ENCODE measurements at places on chromosomes 7 and 10.

DNA sequence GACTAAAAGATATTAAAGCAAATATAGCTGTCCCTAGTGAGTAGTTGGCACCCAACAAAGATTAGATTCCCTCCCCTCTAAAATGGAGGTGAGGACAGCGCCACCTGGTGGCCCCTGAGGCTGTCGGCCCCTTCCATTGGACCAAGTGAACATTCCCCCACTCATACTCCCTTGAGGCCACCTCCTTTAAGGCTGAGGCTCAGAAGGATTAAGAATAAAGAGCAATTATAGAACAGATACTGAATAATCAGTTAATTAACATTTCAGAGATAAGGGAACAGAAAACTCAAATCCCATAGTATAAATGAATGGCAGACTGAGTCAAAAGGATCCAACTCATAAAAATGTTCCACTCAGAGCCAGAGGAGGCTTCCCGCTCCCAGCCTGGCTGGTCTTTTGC, 130.4 kb upstream of the GHITM start:
- no peak overlapping the region for H3K4me3 ChIP-seq
- H3K27me3 ChIP-seq, result peaks cover 6% of the 10 kb centered on the region
- H3K36me3 ChIP-seq, result no peaks in the 10 kb centered on the region
- no peak for DNase-seq
- no peak overlapping the region for H3K27ac ChIP-seq

GRCh38 chr7:139603896-139604295, 80.4 kb downstream of the CLEC2L start:
- H3K4me3 ChIP-seq, result no peak overlapping the region
- DNase-seq, result no peak
- H3K27me3 ChIP-seq, result no peaks in the 10 kb centered on the region

DNA sequence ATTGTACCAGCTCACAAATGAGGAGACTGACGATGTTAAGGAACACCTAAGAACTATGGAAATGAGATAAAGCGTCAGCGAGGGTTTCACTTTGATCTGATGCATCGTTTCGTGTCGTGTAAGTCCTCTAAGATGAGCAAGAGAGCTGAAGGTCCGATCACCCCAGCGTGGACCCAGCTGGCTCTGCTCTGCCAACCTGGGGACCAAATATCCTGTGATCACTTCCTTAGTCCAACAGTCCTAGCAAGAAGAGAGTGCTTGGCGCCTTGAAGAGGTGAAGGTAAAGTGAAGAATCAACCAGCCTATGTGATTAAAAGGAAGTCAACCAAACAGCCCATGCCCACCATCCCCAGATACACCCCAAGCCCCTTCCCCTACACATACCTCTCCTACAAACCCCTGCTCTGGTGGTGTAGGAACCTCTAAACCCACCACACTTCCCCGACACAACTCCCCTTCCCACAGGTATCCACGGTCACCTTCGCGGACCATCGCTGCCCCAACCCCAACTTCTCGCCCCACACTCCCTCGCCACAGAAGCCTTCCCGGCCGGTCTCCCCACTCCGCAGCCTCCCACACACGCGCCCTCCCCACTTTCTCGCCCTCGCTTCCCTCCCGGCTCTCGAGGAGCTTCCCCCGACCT, 722 bp downstream of the UPF2 start:
- H3K4me3 ChIP-seq, result peak overlapping the region; percentile 96
- H3K4me1 ChIP-seq, result peaks cover 21% of the 10 kb centered on the region
- no peaks in the 10 kb centered on the region for H3K36me3 ChIP-seq
- H3K27me3 ChIP-seq, result no peaks in the 10 kb centered on the region
- H3K27ac ChIP-seq, result peak overlapping the region; percentile 99

DNA sequence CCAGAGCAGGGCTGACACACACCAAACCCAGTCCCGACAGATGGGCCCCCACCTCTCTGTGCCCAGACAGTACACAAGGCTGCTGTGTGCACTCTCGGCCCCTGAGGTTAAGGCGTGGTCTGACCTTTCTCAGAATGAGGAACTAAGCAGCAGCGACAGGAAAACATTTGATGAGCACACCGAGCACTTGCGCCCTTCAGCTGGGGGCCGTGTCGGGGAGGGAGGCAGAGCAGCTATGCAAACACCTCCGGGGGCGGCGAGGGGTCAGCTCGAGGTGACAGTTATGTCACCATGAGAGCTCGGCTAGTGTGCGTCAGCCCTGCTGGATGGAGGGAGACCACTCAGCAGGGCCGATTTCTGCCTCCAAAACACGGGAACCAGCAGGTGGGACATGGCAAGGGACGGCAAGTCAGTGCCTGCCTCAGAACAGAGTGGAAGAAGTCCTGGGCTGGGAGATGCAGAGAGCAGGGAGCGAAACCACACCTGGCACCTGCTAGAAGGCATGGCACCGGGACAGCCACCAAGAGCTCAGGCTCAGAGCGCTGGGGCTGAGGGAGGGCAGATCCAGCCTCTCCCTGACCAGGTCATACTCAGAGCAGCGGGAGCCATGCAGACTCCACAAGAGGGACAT, 57.4 kb downstream of the CHST15 start:
- H3K27me3 ChIP-seq, result no peaks in the 10 kb centered on the region
- no peak overlapping the region for H3K4me3 ChIP-seq
- H3K36me3 ChIP-seq, result no peaks in the 10 kb centered on the region

DNA sequence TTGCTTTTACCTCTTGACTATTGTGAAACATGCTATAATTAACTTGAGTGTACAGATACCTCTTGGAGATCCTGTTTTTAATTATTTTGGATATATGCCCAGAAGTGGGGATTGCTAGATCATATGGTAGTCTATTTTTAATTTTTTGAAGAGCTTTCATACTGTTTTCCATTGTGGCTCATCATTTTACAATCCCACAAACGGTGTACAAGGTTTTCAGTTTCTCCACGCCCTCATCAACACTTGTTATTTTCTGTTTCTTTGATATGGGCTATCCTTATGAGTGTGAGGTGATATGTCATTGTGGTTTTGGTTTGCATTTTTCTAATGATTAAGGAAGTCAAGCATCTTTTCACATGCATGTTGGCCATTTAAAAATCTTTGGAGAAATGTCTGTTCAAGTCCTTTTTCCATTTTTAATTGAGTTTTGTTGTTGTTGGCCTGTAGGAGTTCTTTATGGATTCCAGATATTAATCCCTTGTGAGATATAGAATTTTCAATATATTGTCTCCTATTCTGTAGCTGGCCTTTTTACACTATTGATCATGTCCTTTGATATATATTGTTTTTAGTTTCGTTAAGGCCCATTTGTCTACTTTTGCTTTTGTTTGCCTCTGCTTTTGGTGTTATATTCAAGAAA, 7.5 kb downstream of the AGK start:
- no peak overlapping the region for H3K27ac ChIP-seq
- no peaks in the 10 kb centered on the region for H3K27me3 ChIP-seq
- no peaks in the 10 kb centered on the region for H3K4me1 ChIP-seq
- no peak for DNase-seq

GRCh38 chr10:110223298-110223925, 16.0 kb downstream of the MXI1 start:
- no peak overlapping the region for H3K27ac ChIP-seq
- no peaks in the 10 kb centered on the region for H3K36me3 ChIP-seq
- H3K4me1 ChIP-seq, result no peaks in the 10 kb centered on the region
- DNase-seq, result no peak
- H3K27me3 ChIP-seq, result no peaks in the 10 kb centered on the region
- no peak overlapping the region for H3K4me3 ChIP-seq

DNA sequence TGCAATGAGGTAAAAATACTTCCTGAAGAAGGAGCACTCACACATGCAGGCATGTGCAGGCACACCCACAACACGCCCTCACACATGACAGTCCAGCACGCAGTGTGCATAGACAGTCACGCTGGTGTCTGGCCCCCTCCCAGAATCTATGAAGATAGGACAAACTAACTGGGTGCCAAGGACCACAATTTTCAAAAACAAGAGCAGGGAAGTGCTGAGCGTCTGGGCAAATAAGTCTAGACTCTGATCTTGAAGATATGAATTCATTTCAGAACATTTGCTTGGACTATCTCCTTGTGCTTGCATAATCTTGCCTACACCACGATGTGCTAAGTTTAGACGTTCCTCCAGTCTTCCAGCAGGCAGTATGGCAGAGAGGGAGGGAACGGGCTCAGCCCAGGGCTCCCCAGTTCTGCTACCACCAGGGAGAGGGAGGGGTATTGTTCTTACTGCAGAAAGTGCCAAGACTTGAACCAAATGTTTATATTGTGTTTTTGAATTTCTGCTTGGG, 276.5 kb upstream of the KLF6 start:
- no peak overlapping the region for H3K4me3 ChIP-seq
- H3K27ac ChIP-seq, result peak overlapping the region; percentile 49
- H3K27me3 ChIP-seq, result no peaks in the 10 kb centered on the region
- H3K4me1 ChIP-seq, result peaks cover 28% of the 10 kb centered on the region
- no peaks in the 10 kb centered on the region for H3K36me3 ChIP-seq
- DNase-seq, result no peak

GRCh38 chr7:139709485-139709884, 68.3 kb downstream of the HIPK2 start:
- no peaks in the 10 kb centered on the region for H3K27me3 ChIP-seq
- DNase-seq, result no peak
- H3K4me3 ChIP-seq, result no peak overlapping the region
- peaks cover 34% of the 10 kb centered on the region for H3K4me1 ChIP-seq

GRCh38 chr10:113177156-113177935, 227.3 kb downstream of the TCF7L2 start:
- H3K27me3 ChIP-seq, result no peaks in the 10 kb centered on the region
- peaks cover 19% of the 10 kb centered on the region for H3K4me1 ChIP-seq
- no peak overlapping the region for H3K27ac ChIP-seq
- DNase-seq, result no peak
- no peaks in the 10 kb centered on the region for H3K36me3 ChIP-seq

DNA sequence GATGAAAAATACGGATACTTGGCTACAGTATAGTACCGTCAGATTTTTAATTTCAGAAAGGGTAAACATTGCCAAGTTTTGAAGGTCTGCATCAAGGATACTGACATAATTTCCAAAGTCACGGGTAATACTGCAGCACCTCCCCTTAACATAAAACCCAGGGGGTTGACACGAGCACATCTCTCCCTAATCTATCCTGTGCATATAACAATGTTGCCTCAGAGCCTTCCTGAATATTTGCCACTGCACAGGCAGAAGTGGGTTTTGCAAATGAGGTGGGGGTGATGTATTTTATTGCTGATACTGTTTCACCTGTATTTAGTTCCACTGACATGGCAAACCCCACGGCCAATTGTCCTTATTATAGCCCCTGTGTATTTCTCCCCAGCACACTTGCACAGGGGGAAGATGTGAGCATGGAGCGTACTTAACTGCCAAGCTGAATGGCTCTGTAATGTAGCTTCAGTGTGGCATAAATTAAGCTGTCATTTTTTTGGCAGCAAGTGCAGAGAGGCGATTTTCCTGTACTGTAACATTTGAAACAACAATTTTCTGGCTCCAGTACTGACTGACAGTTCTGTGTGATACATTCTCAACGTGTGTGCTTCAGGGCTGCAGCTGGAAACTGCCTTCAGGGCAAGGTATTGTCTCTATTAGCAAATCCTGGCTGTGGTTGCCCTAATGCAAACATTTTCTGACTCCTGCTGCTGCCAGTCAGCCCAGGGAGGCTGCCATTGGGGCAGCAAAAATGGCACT, 299.6 kb upstream of the SP4 start:
- no peaks in the 10 kb centered on the region for H3K36me3 ChIP-seq
- H3K4me3 ChIP-seq, result no peak overlapping the region
- H3K27ac ChIP-seq, result no peak overlapping the region
- H3K27me3 ChIP-seq, result no peaks in the 10 kb centered on the region
- H3K4me1 ChIP-seq, result no peaks in the 10 kb centered on the region

- H3K36me3 ChIP-seq, result no peaks in the 10 kb centered on the region
- no peak overlapping the region for H3K27ac ChIP-seq
- DNase-seq, result no peak
- H3K27me3 ChIP-seq, result no peaks in the 10 kb centered on the region
- no peak overlapping the region for H3K4me3 ChIP-seq
- H3K4me1 ChIP-seq, result no peaks in the 10 kb centered on the region
These were observed 43.9 kb upstream of the PODXL start for GRCh38 chr7:131600085-131600881.

DNA sequence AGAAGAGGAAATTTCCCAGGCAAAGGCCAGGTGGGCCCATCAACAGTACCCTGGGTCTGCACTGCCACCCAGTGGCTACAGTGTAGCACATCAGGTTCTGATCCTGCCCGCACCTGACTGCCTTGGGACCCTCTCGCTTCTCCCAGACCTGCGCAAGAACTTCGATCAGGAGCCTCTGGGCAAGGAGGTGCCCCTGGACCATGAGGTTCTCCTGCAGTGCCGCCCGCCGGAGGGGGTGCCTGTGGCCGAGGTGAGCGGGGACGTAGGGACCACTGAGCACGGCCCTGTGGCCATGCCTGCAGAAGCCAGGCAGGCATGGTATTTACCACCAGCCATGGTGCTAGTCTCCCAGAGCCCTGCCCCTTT, 33.9 kb upstream of the SLC29A3 start:
- H3K27ac ChIP-seq, result no peak overlapping the region
- peaks cover 20% of the 10 kb centered on the region for H3K36me3 ChIP-seq
- no peaks in the 10 kb centered on the region for H3K4me1 ChIP-seq
- no peak overlapping the region for H3K4me3 ChIP-seq
- H3K27me3 ChIP-seq, result no peaks in the 10 kb centered on the region

GRCh38 chr7:144653449-144653848, 182.4 kb downstream of the TPK1 start:
- no peak overlapping the region for H3K27ac ChIP-seq
- no peaks in the 10 kb centered on the region for H3K4me1 ChIP-seq
- no peaks in the 10 kb centered on the region for H3K27me3 ChIP-seq
- DNase-seq, result no peak
- no peaks in the 10 kb centered on the region for H3K36me3 ChIP-seq
- H3K4me3 ChIP-seq, result no peak overlapping the region

GRCh38 chr7:94445696-94446194, 51.0 kb downstream of the COL1A2 start:
- H3K36me3 ChIP-seq, result no peaks in the 10 kb centered on the region
- H3K4me3 ChIP-seq, result no peak overlapping the region
- H3K4me1 ChIP-seq, result no peaks in the 10 kb centered on the region
- H3K27me3 ChIP-seq, result no peaks in the 10 kb centered on the region

- DNase-seq, result no peak
- no peak overlapping the region for H3K4me3 ChIP-seq
- no peaks in the 10 kb centered on the region for H3K4me1 ChIP-seq
- no peaks in the 10 kb centered on the region for H3K36me3 ChIP-seq
- H3K27ac ChIP-seq, result no peak overlapping the region
- H3K27me3 ChIP-seq, result no peaks in the 10 kb centered on the region
These were observed 492.4 kb downstream of the IPMK start for GRCh38 chr10:57775250-57775649.

GRCh38 chr7:27123007-27123476, 7.5 kb downstream of the HOXA4 start:
- H3K36me3 ChIP-seq, result no peaks in the 10 kb centered on the region
- H3K4me3 ChIP-seq, result no peak overlapping the region
- H3K27ac ChIP-seq, result peak overlapping the region; percentile 71
- H3K4me1 ChIP-seq, result peaks cover 28% of the 10 kb centered on the region
- DNase-seq, result no peak

GRCh38 chr7:107076781-107077698, 32.5 kb downstream of the PRKAR2B start:
- H3K4me3 ChIP-seq, result no peak overlapping the region
- H3K27ac ChIP-seq, result no peak overlapping the region
- H3K27me3 ChIP-seq, result no peaks in the 10 kb centered on the region
- H3K4me1 ChIP-seq, result no peaks in the 10 kb centered on the region
- no peaks in the 10 kb centered on the region for H3K36me3 ChIP-seq
- DNase-seq, result no peak

- no peaks in the 10 kb centered on the region for H3K4me1 ChIP-seq
- H3K36me3 ChIP-seq, result no peaks in the 10 kb centered on the region
- no peak for DNase-seq
These were observed 254.6 kb downstream of the TFEC start for GRCh38 chr7:115775981-115776380.

All from left lung (tissue), 14 donors.